NCI-H1105 treated with DMSO at 0.1 percent for 48 hours (cell line): ENCODE measurements at places on chromosomes 11 and 22.

DNA sequence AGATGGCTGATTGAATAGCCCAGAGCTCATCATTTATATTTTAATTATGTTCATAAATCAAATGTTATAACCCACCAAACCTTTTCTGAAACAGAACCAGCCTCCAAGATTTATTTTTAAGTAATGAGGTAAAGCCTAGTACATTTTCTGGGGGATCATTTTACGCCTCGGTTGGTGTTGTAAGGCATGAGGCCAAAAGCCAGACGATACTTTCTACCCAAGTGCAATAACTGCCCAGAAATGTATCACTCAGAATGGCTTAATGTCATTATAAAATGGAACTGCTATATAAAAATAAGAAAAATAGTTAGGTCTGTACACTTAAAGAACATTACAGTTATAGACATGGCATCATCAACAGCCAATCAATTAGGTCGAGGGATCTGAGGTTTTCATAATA lies 283.3 kb downstream of the CADM1 start:
- no peak for DNase-seq

GRCh38 chr22:42294034-42294985 lies 23.9 kb upstream of the TCF20 start:
- peak; percentile 28 for DNase-seq

DNA sequence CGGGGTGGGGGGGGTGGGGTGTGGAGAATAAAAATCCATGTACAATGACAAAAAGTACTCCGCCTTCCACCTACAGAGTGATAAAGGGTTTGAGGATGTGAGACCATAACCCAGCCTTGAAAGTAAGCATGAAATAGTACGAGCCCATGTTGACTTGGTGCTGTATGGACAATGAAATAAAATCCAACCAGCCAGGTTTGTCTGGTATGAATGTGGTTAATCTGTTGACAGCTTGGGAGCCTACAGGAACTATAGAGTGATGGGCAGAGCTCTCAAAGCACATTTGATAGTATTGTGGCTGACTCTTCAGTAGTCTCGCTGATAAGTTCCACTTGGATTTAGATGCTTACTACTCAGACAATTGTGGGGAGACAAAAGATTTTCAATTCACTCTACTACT lies 48.8 kb upstream of the CD44 start:
- no peak for DNase-seq

DNA sequence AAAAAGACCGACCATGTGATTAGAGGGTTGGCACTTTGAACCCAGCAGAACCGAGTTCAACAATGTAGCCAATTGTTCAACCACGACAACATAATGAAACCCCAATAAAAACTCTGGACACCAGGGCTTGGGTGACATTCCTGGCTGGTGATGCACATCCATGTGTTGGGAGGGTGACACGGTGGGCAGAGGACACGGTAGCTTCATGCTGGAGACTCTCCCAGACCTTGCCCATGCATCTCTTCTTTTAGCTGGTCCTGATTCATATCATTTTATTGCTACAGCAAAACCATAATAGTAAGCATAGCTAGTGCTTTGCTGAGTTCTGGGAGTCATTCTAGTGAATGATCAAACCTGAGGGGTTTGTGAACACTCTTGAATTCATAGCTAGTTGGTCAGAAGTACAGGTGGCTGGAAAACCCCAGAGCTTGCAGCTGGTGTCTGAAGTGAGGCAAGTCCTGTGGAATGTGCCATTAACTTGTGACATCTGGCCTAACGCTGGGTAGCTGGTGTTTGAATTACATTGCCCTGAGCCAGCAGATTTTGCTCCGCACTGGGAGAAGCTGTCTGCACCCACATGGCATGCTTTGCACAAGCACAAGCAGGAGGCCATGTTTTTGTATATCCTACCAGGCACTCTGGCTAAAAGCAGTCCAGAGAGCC lies 14.0 kb downstream of the RPUSD4 start:
- no peak for DNase-seq

DNA sequence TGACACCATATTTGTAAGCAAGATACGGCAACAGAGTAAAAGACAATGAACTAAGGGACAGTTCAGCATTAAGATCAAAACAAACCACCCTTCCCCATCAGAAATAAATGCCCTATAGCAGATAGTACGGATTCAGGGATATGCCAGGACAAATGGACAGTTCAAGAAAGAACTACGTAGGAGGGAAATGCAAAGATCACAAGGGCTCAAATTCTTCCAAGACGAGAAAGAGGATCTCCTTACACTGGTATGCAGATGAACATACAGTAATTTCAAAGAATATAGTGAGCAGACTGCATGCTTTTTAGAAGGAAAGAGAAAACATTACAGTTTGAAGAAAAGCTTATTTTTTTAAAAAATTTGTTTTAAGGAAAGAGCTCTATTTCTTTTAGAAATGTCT lies 124.7 kb upstream of the APOA1 start:
- DNase-seq: no peak

DNA sequence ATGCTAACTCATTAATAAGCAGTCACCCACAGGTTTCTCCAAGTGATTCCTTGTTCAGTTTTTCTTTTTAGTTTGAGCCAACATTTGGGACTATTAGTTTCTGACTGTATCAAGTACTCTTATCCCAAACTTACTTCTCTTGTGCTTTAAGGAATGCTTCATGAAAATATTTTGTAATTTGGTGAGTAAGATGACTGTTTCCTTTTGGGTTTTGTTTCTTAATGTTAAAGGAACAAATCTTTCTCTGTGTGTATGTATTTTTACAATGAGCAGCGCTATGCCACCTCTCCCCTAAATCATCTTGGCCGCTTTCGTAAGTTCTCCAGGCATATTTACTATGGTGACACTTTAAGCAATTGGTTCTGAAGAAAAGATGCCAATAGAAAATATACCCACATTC lies 72.4 kb downstream of the LDLRAD3 start:
- DNase-seq: no peak

DNA sequence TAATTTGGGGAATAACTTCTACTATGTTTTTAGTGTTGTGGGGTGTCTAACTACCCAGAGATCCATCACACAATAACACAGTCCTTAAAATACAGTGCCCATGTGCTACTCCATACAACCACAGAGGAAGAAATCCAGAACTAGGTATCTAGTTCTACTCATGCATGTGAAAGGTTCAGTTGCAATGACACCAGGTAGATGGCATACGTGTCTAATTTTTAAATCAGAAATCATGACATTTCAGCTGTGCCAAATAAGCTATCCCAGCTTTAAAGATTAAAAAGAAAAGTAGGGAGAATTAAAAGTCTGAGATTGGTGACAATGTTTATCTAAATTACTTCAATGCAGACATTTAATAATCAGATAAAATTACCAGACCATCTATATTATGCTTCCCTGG lies 122.2 kb downstream of the CD44 start:
- no peak for DNase-seq

- DNase-seq: no peak
Measured at GRCh38 chr11:75497788-75498409, 27.8 kb downstream of the GDPD5 start.

GRCh38 chr11:114307524-114308203 lies 11.5 kb downstream of the NNMT start:
- DNase-seq: no peak

DNA sequence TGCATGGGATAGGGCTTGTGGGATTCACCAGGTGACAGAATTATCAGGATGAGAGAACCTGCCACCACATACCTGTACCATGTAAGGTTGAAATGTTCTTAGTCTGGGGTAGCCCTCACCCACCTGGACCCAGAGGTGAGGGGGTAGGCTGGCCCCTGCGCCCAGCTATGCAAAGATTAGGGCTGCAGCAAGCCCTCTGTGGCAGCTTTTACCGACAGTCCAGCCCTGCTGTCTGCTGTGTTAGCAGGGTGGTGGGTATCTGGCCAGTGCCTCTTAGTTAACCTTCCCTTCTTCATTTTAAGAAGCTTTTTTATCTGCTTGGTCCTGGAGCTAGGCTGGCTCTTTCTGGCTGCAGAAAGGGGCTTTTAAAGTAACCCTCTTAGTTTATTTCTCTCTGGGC lies 13.9 kb downstream of the INSC start:
- DNase-seq: no peak

GRCh38 chr22:28268171-28268570 lies 349.1 kb upstream of the PITPNB start:
- no peak for DNase-seq

DNA sequence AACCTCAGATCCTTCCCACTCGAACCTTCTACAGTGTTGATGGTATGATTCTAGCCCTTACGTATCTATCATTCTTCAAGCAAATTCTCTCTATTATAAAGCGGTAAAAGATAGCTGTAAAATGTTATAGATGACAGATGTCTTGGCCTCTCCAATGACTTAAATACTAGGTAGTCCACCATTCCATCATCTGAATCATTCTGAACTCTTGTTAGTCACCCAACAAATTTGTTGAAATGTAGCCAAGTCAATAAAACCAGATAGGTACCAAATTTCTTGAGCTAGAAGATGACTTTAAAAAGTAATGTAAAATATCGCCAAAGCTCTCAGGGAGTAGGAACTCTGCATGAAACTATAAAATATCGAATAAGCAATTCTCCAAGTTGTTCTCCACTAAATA lies 32.6 kb upstream of the PICALM start:
- peak; percentile 47 for DNase-seq

GRCh38 chr11:85685125-85685819 lies 723 bp downstream of the CCDC89 start:
- DNase-seq: peak; percentile 18

GRCh38 chr11:84566671-84567070 lies 1060.5 kb downstream of the DLG2 start:
- DNase-seq: no peak

DNA sequence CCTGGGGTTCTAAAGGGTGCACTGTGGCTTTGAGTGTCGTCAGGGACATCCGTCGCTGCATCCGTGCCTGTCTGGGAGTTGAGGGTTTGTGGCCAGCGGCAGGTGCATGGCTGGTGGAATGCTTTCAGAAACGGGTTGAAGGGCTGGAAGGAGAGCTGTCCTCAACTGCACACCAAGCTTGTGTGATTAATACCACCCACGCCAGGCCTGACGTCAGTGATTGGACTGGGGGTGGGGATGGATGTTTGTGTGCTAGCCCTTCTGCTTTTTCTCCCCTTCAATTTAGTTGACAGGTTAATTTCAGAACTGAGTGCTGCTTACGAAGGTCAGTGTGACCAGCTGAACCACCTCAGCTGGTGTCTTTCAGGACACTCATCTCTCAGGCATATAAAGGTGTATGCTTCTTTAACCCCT lies 3.2 kb upstream of the GAB2 start:
- DNase-seq: no peak

DNA sequence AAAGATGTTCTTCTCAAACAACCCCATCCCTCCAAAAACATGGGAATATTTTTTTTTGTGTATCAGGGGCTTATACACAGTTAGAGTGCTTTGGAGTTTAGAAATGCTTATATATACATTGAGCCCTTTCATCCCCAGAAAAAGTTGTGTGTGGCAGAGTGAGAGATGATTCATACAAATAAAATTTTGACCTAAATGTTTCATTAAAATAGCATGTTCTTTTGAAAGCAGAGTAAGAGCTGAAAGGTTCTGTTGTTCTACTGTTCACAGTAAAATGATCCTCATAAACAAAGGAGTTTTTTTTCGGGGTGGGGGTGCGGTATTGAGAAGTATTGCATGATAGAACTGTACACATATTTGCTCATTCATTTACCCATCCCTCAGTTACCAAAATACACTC lies 512.4 kb downstream of the DLG2 start:
- DNase-seq: no peak

GRCh38 chr22:33167998-33168790 lies 110.0 kb upstream of the SYN3 start:
- DNase-seq: no peak

GRCh38 chr11:108863528-108863927 lies 198.7 kb downstream of the DDX10 start:
- no peak for DNase-seq

- no peak for DNase-seq
Measured at GRCh38 chr11:39443424-39444022, 2015.9 kb downstream of the LRRC4C start.

GRCh38 chr11:87035976-87036583 lies 1.7 kb upstream of the TMEM135 start:
- no peak for DNase-seq

DNA sequence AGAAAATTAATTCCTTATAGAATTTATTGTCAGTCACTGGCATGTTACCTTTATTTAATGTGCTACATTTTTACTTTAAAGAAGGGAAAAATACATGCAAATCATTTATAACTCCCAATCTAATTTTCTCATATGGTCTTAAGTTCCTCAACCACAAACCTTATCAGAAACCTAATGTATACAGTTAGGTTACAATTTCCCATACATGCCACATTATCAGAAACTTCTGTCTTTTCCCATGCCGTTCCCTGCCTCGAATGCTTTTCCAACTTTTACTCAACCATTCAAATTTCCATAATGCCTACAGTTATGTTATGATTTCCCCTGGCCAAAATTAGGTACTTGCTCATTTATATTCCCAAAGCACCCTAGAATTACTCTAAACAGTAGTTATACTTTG lies 13.5 kb downstream of the RSF1 start:
- DNase-seq: no peak

GRCh38 chr11:16191212-16191867 lies 165.0 kb downstream of the SOX6 start:
- DNase-seq: peak; percentile 64

- no peak for DNase-seq
Measured at GRCh38 chr11:77146261-77147035, 18.4 kb downstream of the MYO7A start.

DNA sequence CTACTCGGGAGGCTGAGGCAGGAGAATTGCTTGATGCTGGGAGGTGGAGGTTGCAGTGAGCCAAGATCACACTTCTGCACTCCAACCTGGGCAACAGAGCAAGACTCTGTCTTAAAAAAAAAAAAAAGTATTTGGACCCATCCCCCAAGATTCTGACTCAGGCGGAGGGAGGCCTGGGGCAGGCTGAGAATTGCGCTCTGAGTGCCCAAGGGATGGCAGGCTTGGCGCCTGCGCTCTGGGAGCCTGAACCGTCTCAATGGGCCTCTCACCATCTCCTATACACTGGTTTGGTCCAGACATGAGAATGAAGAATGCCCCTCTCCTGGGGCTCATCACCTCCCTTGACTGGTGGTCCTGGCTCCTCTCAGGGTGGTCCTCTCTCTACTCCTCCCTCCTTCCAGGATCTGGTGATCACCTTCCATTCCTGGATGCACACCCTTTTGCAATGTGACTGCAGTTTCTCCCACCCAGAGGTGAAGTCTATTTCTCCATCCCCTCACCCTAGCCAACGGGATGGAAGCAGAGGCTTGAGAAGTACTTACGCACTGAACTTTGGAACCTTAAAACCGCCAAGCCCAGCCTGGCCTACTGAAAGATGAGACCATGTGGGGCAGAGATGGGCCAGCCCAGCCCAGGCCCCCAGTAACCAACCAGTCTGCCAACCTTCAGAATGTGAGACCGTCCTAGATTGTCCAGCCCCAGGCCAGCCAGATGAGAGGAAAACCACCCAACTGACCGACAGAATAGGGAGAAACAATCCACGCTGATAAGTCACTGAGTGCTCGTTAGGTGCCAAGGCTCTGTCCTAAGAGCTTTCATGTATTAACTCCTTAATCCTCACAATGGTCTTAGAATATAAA lies 4.9 kb downstream of the POLR3H start:
- no peak for DNase-seq

GRCh38 chr22:45946805-45947600 lies 30.0 kb downstream of the WNT7B start:
- no peak for DNase-seq

- no peak for DNase-seq
Measured at GRCh38 chr22:31621507-31622124, 40.4 kb downstream of the PISD start.

- no peak for DNase-seq
Measured at GRCh38 chr11:3218483-3219280, at the start of gene MRGPRG. TSS of gene MRGPRG (minus strand) at chr11:3218813. CDS start at chr11:3218813, 0 bp downstream.

- DNase-seq: no peak
Measured at GRCh38 chr11:61516191-61516590, 7.6 kb downstream of the LRRC10B start.
